IPS-NIHi11 (cell line): ENCODE measurements at places on chromosomes 16 and 17.
A peak's percentile ranks its signal among the peaks of the same experiment; 100 is the strongest.

DNA sequence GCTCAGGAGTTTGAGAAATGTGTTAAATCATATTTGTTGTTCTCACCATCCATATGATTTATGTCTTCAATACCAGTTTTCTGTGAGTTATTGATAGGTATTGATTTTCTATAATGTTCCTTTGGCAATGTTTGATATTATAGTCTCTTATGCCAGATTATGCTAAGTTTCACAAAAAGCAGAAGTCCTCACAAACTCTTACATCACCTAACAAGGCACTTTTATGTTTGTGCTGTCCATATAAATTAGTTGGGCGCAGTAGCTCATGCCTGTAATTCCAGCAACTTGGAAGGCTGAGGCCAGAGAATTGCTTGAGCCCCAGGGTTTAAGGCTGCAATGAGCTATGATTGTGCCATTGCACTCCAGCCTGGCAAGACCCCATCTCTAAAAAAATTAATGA is 12.6 kb upstream of the UQCRC2 start:
- no peak for DNase-seq

GRCh38 chr17:81476635-81477034 is 36.0 kb downstream of the ACTG1 start:
- no peak for DNase-seq

- DNase-seq = no peak
Measured at GRCh38 chr16:67137605-67138004, 13.2 kb downstream of the B3GNT9 start.

- DNase-seq = no peak
Measured at GRCh38 chr17:8124350-8125153, 646 bp upstream of the HES7 start.

DNA sequence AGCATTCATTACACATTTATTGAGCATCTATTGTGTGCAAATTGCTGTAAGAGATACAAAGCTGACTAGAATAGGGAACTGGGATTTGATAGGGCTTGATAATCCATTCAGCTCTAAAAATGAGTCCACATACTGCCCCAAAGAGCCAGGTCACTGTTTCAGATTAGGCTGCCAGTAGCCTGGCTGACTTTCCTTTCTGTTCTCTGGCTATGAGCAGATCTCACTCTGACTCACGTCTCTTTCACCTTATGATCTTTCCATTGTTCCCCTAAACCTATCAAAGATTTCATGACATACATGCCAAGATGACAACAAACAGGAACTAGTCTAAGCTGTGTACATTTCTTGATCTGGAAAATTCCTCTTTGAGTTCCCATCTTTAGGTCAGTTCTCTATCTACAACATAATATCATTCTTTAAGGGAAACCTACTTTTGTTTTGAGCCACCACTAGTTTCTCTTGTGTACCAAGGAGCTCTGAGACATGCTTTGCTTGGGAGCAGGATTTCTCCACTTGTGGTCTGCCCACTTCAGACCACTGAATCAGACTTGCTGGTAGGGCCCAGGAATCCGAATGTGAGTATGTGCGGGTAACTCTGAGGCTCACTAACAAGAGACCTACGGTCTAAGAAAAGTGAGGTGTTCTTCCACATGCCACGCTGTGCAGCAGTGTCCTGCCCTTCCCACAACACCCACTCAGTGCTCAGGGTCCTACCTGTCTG is 40.9 kb upstream of the ICAM2 start:
- DNase-seq = no peak

- no peak for DNase-seq
Measured at GRCh38 chr16:50172195-50172922, 19.3 kb downstream of the TENT4B start.

DNA sequence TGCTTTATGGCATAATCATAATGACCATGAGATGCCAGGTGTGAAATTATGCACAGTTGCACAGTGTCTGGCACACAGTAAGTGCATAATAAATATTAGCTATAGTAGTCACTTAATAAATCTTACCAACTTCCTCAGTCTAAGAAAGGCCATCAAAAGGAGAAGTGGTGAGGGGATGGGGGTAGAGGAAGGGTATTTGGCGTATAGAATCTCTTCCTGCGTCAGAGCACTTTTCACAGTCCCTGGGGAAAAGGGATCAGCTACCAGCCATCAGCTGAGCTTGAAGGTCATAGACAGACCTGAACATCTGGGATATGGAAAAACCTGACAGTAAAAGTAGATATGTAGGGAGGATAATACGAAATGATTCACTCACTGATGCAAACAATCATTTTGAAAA is 5.8 kb downstream of the CRHR1 start:
- no peak for DNase-seq

DNA sequence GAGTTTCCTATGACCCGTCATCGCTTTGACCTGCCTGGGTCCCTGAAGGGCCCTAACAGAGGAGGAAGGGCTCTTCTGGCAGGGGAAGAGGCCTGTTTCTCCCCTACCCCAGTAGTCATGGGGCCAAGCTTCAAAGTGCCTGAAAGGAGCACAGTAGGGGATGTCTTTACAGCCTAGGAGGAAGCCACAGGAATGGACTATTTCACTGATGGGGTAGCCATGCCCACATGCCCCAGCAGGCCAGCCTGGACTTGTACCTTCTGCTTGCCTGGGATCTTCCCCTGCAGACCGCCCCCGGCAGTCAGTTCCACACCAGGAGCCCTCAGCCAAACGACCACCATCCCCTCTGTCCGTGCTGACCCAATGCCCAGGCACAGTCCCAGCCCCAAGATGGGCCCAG is 41.8 kb upstream of the PEMT start:
- no peak for DNase-seq

GRCh38 chr17:40528692-40529417 is 27.4 kb upstream of the TNS4 start:
- DNase-seq = no peak

GRCh38 chr17:8146381-8147140 is 5.6 kb downstream of the PER1 start:
- DNase-seq = no peak

DNA sequence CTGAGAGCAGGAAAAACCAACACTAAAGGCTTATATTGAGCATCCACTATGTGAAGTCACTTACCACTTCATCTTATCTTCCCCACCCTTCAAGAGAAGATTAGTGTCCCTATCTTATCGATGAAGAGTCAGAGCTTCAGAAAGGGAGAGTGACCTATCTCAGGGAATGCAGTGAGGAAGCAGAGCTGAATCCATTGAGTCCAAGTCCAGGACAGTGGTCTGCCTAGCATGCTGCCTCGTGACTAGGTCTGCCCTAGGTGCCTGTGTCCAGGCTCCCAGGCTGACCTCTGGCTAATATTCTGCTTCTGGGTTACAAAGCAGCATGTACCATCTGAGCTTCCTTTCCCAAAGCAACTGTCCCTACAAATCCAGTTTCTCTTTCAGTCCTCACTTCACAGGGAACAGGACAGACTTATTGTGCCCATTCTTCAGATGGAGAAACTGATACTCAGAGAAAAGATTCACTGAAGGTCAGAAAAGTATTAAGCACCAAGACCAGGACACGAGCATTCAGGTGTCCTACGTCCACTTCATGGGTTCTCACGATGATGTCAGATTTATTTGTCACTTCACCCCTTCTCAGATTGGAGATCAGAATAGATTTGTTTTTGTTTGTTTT is 13.3 kb upstream of the FZD2 start:
- no peak for DNase-seq

- DNase-seq = no peak
Measured at GRCh38 chr17:68327823-68328557, 36.7 kb downstream of the ARSG start.

DNA sequence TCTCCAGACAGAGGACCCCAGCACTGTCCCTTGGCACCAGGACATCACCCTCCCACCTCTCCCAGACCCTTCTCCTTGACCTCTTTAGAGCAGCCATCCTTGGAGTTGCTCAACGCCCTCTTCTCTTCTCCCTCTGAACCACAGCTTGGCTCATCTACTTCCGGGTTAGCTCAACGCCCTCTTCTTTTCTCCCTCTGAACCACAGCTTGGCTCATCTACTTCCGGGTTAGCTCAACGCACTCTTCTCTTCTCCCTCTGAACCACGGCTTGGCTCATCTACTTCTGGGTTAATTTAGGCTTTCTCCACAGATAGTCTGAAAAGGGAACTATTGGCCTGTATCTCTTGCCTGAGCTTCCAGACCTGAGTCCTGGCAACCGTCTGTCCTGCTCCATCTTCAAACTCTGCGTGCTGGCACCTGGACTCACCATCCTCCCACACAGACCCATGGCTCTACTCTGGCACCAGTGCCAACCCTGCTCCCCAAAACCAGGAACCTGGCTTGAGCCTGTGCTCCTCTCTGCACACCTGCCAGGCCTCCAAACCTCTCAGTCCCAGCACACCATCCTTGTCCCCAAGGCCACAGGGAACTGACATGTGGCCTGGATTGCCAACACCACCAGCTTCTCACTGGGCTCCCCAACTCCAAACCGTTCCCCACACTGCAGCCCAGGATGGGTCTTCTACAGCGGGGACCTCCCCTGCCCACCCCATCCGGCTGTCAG is 25.3 kb upstream of the FAAP100 start:
- no peak for DNase-seq

DNA sequence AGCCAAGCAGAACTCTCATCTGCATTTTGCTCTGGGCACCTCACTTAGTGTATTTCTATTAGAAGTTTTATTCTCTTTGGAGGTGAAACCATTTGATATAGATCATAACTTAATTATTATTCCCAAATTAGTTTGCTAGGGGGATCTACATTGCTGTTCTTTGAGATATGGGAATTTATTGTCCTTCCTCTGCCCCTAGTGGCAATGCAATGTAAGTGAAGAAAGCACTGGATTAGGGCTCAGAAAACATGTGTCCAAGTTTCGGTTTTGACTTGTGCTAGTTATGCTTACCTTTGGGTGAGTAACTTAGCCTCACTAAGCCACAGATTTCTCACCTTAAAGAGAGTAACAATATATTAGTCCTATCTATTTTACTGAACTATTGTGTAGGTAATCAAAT is 2.9 kb downstream of the KRT39 start:
- peak; percentile 50 for DNase-seq

DNA sequence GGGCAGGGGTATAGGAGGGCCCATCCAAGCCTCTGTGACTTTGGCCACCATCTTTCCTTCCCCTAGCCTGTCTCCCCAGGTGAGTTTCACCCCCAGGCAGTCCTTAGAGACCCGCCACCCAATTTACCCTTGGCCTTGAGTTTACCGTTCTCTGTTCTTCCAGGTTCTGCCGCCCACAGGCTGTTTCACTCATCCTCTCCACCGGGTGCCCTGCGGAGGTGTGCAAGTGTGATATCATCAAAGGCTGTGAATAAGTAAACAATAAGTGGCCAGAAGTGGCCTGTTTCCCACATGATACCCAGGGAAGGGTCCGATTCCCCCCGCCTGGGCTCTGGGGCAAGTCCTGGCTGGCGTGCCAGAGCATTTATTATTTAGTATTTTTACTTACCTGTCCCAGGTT is 15.1 kb upstream of the TLCD3B start:
- DNase-seq = no peak

- no peak for DNase-seq
Measured at GRCh38 chr16:969508-970385, 1.0 kb downstream of the LMF1 start.

DNA sequence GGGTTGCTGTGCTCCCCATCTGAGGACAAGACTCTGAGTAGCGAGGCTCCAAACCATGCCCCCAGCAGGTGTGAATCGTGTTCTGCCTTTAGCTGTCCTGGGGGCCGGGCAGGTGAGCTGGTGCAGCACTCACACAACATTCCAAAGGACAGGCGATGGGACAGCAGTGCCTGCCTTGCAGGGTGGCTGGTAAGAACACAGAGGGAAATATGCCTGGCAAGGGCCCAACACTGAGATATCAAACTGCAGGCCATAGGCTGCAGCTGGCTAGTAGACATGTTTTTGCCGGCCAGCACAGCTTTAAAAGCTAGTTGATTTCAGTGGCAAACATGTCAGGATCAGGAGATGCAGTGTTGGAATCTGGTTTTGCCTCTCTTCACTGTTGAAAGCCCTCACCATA is 23.6 kb downstream of the CLEC16A start:
- no peak for DNase-seq

GRCh38 chr16:78645657-78646056 is 546.2 kb downstream of the WWOX start:
- no peak for DNase-seq

DNA sequence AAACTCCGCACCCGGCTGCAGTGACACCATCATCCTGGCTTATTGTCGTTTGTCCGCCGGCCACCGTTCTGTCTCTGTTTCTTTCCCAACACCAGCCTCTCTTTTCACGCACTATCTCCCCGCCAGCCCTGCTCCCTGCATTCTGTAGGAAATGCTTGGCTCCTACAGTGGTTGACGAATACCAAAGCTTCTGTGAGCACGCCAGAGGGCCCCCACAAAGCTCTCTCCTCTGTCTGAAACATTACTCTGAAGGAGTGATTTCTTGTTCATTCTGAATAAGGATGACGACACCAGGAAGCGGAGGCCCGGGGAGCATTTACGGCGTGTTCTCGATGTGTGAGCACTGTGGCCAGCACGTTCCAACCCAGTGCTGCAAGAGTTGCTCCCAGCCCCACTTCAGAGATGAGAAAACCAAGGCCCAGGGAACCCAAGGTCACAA is 58.8 kb downstream of the ADCY9 start:
- DNase-seq = no peak

DNA sequence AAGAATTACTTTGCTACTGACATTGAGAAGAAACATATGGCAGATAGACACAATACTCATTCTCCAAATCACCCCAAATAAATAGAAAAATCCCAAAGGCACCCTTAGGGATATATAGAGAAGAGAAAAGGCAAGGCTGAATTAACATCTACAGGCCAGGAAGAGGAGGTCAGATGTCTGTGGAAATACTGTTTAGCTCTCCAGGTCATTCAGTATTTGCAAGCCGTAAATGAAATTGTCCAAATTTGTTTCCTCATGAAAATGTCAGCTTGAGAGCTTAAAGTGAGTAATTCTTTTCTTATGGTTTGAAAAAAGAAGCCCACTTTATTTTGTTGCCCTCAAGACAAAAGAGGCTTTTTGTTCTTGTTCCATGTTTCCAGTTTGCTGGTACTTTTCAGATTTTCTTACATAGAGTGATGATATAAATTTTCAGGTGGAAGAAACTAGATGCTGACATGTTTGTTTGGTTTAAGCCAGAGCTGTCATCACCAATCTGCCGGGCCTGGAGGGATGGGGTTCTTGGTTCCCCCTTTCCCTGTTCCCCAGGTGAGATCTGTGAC is 189.0 kb downstream of the MAP2K4 start:
- no peak for DNase-seq

DNA sequence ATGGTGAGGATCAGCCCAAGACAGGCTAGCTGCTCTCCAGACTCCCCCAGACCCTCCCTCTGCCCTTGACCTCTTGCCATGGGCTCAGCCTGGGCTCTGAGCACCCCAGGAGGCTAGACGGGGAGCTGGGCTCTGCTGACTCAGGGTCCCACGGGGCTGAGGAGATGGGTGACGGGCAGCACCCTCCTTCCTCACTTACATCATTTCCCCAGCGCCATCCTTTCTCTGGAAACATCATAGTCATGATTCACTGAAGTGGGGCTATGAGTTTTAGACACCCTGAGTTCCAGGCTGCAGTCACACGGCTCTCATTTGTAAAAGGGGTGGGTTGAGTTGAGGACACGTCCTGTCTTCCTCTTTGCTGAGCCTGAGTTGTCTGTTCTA is 3.0 kb upstream of the ITGAX start:
- no peak for DNase-seq
